ENCODE measurements at places on chromosomes 1 and 21.

- DNase-seq, result no peak
These were observed 11.5 kb upstream of the LRRC8B start for GRCh38 chr1:89512996-89513720.

GRCh38 chr1:52601991-52602855 lies at the start of gene GPX7:
Gene GPX7, plus strand, starts transcription at chr1:52602371. Its CDS starts 39 bp downstream, at chr1:52602410.
- peak; percentile 62 for DNase-seq

DNA sequence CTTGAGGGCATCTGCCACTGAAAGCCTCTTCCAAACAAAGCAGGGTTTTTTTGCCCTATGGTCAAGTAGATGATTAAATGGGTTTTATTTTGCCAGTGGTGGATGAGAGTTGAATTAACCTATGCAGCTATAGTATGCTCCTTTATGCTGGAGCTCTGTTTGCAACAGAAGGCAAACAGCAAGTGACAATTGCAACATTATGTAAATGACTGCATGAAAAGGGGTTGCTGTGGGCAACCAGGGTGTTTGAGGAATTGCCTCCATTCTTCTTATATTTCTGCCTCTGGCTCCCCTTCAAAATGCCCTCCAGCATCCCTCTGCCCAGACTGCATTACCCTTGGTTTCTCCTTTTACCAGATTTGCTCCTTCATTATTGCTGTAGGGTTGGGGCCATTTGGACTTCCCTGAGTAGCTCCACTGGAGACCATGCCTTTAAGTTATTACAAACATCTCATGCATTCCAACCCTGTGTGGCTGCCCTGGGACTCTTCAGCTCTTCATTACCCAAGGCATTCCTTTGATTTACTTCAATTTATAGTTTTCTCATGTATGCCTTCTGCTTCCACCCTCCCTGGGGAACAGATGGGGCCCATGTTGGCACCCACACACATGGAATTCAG lies 398.4 kb downstream of the PRDM2 start:
- no peak for DNase-seq

GRCh38 chr1:41898191-41898713 lies 20.5 kb downstream of the HIVEP3 start:
- no peak for DNase-seq

DNA sequence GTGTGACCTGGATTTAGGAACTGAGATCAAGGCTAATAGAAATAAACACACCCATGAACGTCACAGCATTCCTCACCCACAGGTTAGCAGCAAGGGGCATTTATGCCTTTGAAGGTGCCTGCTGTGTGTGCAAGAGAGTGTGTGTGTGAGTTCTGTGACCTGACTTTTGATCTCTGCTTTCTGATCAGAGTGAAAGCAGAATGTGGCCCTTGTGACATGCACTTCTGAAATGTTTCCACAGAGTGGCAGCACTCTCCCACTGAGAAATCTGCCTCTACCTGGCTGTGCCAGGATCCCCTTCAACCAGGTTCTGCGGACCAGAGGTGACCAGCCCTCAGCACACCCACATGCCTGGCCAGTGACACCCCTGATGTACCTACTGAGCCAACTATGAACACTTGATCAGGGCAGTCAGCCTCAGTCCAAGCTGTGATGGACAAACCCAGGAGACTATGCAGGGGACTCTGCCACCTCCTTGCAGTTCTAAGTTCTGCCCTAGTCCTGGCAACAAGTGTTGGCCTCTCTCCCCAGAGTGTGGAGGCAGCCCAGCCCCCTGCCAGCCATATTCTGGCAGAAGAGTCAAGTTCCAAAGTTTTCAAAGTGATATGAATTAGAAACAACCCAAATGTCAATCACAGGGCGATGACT lies 41.0 kb downstream of the RXRG start:
- DNase-seq, result peak; percentile 16

GRCh38 chr1:108041360-108042142 lies 76.6 kb upstream of the VAV3 start:
- no peak for DNase-seq

- no peak for DNase-seq
These were observed 2.8 kb downstream of the ARMH1 start for GRCh38 chr1:44677201-44677766.

GRCh38 chr1:214425101-214425500 lies 126.3 kb downstream of the PTPN14 start:
- DNase-seq, result no peak

- DNase-seq, result no peak
These were observed 10.7 kb downstream of the LRRC47 start for GRCh38 chr1:3785456-3786157.

DNA sequence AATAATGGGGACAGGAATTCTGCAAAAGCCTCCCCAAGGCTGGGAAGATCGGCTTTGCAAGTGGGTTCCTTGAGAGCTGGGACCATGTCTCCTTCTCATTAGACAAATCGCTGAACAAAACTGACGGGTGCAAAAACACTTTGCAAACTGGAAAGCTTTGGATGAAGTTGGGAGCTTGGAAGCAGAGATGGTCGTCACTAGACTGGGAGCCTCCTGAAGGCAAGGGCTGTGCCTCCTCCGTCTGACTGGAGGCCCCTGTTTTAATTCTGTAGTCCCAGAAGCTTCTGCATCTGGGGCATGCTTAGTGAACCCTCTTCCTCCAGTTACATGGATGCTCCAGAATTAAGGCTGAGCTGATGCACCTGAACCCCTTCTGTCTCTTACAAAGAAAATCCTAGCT lies 82.3 kb upstream of the IFFO2 start:
- DNase-seq, result no peak

GRCh38 chr1:204445860-204446412 lies 34.3 kb upstream of the PPP1R15B start:
- peak; percentile 41 for DNase-seq

DNA sequence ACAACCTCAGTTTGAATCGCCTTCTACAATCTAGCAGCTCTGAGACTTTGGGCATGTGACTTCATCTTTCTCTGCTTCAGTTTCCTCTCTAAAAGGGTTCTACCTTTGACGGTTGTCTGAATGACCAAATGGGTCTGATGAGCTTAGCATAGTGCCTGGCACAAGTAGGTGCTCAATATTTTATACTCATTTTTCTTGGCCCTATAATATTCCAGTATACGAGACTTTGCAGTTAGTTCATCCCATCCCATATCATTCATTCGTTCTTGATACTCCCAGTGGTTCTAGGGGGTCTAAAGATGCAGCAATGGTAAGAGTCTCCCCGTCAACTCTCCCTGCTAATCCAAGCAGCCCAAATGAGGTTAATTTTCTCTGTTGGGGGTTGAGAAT lies 67.6 kb downstream of the ALPL start:
- DNase-seq, result no peak

GRCh38 chr1:184387476-184388318 lies 868 bp downstream of the C1orf21 start:
- DNase-seq, result no peak

DNA sequence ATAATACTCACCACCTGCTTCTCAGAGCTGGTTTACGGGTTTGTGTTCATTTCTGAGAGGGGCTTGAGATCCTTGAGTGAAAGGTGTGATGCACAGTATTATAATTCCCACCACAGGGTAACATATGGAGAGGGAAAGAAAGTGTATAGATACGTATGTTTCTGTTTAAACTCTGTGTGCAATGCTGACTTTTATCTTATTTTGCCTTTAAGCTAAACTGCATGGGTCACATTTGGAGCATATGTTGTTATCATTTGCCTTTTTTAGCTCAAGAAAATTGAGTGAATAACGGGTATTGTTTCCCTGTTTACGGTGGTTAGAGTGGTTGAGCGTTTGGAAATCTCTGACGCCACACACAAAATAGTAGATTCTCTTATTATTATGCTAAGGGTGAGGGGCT lies 191.1 kb upstream of the NFIA start:
- no peak for DNase-seq

- DNase-seq, result no peak
These were observed 1332.2 kb upstream of the PRMT6 start for GRCh38 chr1:105724286-105724685.

DNA sequence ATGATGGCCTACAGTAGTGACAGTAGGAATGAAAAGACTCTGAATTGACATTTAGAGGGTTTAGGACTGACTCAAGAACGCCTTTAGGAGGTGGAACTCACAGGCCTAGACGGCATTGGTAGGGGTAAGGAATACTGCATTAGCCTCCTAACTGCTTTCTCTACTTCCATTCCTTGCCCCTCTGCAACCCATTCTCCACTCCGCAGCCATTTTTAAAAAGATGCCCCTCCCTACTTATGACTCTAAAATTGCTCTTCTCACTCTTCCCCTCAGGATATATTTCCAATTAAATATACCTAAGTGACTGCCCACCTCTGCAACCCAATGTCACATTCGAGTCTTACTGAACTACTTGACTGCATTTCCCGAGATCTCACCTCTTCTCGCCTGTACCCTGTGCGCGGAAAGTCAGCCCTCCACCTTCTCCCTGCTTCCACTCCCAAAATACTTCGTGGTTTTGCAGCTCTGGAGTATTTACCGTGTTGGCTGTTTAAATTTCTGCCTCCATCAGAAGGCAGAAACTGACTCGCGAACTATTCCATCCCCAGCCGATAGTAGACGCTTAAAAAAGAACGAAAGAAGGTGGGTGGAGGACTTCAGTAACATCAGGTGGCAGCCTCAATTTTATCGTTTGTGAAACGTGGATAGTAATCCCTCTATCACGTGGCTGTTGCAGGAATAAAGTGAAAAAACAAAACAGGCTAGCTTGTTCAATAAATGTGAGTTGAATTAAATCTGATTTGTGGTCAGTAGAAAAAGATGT lies 1.1 kb upstream of the YBX1 start:
- peak; percentile 10 for DNase-seq

DNA sequence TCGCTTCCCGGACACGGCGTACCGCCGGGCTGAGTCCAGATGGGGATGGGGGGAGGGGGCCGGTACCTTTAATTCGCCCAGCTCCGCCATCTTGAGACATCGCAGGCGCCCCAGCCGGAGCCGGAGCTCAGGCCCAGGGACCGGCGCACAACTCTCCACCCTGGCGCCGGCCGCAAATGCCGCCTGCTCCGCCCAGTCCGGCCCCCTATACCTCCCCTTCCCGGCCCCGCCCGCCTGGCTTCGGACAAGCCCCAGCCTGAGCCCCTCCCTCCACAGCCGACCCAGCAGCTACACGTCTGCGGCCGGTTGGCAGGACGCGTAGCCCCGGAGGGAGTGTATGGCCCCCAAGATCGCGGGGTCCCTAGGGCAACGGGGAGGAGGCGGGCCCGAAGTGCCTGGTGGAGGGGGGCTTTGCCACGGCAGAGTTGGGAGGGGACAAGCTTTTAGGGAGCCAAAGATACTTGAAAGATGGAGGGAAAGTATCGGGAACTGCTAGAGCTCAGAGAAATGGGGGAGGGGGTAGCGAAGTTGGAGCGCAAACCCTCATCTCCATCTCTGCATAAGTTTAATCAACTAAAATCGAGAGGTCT lies at the start of gene PIAS3:
Gene PIAS3, minus strand, starts transcription at position 181 of the 590 bp plus-strand sequence. Its CDS starts 91 bp downstream, at position 90.
- peak; percentile 97 for DNase-seq

Data from GM12891 (cell line).